ENCODE measurements at places on chromosomes 2 and 18.

GRCh38 chr2:190221429-190221828, 98.2 kb downstream of the HIBCH start:
- no peak for DNase-seq

DNA sequence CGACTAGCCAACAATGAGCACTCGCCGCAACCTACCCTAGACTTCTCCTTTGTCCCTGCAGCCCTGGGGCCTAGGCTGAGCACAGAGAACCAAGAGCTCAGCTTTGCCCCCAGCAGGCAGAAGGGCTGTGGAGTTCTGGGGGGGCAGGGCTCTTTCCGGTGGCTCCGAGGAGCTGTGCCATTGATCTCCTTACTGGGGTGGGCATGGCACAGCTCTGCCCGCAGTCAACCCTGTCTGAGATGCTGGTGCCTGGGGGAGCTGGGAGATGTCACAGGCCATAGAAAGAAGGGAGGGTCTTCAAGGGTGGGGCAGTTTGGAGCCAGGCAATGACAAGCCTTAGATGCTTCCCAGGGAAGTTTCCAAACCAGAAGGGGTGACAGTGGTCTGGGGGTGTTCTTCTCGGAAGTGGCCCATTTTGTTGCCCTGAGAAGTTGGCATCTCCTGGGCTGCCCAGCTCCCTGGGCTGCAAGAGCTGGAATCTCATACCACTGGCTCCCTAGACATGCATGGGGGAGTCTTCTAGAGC, 14.1 kb upstream of the GPR55 start:
- no peak for DNase-seq

DNA sequence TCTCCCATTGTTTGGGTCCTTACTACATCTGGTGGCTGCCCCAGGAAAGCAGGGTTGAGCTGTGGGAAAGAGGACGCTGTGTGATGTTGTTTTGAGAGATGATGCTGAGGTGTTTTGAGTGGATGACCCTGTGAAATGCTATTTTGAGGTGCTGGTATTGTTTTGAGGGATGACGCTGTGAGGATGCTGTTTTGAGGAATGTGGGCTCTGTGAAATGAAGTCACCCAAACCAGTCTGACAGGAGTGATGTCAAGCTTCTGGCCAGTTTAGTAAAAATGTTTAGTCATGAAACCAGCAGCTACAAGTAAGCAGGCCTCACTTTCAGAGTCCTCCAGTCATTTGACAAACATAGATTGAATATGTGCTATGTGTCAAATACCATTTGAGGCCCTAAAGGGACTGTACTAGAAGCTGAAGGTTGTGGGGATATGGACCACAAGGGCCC, 16.1 kb upstream of the PUM2 start:
- DNase-seq = no peak

- DNase-seq = no peak
These were observed 9.8 kb downstream of the ACP1 start for GRCh38 chr2:274503-274902.

- no peak for DNase-seq
These were observed 67.5 kb downstream of the FASTKD2 start for GRCh38 chr2:206832873-206833272.

GRCh38 chr2:26678035-26678434, 14.5 kb upstream of the KCNK3 start:
- DNase-seq = no peak

GRCh38 chr2:18910843-18911242, 321.5 kb upstream of the NT5C1B start:
- DNase-seq = no peak

DNA sequence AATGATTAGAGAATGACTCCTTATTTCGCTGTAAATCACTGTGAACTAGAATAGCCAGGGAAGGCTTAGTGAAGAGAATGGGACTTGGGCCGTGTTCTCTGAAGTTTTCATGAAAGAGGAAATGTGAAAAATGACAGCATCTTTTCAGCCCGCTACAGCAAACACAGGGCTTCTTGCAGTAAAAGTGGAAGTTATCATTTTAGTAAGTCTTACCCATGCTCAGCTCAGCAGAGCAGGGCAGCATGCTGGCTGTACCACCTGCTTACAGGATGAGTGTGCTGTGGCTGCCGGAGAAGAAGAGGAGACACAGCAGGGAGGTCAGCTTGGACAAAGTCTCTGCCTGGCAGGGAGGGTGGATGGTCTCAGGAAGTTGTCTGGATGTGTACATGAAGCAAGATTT, 300.7 kb upstream of the DLGAP1 start:
- DNase-seq = no peak

- no peak for DNase-seq
These were observed 23.3 kb upstream of the ALPI start for GRCh38 chr2:232432598-232433184.

- no peak for DNase-seq
These were observed 57.0 kb upstream of the LRRTM4 start for GRCh38 chr2:77579076-77579769.

GRCh38 chr18:75089748-75090327, 119.1 kb downstream of the PTGR3 start:
- DNase-seq = no peak

DNA sequence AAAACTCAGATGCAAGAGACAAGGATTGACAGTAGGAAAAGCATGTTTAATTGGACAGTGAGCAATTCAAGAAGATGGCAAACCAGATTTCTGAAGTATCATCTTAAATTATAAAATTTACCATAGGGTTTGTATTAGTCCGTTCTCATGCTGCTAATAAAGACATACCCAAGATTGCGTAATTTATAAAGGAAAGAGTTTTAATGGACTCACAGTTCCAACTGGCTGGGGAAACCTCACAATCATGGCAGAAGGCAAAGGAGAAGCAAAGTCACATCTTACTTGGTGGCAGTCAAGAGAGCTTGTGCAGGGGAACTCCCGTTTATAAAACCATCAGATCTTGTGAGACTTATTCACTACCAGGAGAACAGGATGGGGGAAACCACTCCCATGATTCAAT, 24.0 kb upstream of the NOL4 start:
- DNase-seq = no peak

GRCh38 chr18:44937960-44938719, 257.5 kb downstream of the SETBP1 start:
- no peak for DNase-seq

DNA sequence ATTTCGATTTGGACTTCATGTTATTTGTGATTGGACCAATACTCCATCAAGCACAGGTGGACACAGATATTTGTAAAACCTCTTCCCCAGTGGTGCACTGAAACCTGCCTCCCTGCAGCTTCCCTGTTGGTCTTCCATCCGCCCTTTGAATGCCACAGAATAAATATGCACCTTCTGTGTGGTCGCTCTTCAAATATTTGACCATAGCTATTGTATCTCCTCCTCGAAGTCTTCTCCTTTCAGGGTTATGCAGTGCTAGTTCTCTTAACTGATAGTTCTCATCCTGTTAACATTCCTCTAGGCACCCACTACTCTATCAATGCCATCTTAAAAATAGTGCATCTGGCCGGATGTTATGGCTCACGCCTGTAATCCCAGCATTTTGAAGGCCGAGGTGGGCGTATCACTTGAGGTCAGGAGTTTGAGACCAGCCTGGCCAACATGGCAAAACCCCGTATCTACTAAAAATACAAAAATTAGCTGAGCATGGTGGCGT, 12.5 kb downstream of the SPATS2L start:
- DNase-seq = no peak

DNA sequence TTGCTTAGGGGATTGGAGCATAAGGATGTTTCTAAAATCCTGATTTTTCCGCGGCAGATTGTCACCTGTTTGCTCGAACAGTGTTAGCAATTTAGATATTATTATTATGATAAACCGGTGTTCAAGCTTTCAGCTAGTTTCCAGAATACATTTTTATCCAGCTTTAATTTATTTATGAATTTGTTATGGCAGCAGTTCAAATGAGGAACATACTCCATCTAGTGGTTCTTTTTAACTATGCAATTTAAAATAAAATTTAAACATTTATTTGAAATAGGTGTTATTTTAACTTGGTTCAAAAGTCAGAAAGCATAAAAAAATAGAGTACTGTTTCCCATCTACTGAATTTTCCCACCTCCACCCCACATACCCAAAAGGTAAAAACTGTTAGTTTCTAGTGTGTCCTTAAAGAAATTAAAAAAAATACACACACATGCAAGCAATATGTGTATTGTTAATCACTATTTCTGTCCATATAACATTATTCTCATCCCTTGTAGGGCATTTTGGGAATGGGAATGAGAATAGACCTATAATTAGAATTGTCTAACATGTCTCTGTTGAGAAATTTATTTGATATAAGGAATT, 23.2 kb downstream of the ACOXL start:
- DNase-seq = no peak

- no peak for DNase-seq
These were observed 204.6 kb downstream of the CTNNA2 start for GRCh38 chr2:79717364-79718007.

- no peak for DNase-seq
These were observed 47.8 kb upstream of the SPOPL start for GRCh38 chr2:138453815-138454214.

DNA sequence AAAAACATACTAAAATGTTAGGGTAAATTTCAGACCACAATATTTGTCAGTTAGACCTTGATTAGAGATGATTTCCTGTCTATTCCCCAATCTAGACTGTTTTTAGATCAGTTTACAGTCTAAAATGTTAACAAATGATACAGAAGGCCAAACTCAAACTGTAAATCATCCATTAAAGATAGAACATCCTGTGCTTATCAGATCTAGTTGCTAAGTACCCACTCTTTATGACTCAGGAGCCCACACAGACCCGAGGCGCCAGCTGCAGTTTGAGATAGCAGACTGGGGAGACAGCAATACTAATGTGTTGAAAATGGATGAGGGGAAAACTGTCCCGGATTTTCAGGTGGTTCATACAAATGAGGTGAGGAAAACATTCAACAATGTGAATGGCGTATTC, 113.3 kb downstream of the SCG2 start:
- no peak for DNase-seq

DNA sequence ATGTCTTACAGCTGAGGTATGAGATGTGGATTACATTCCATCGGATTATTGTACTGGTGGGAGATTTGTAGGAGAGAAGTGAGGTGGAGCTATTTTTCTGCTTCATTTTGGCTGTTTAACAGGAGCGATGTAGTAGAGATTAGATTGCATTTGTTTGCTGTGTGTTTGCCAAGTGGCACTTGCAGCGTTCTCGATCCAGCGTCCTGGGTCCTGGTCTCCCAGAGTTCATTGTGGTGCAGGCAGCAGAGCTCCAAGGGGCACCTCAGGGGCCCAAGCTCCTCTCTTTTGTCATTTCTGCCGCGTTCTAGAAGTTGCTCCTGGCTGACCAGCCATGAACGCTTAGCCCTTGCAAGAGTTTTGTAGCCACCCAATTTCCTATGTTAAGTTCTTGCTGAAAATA, 210.1 kb upstream of the APCDD1 start:
- DNase-seq = no peak

DNA sequence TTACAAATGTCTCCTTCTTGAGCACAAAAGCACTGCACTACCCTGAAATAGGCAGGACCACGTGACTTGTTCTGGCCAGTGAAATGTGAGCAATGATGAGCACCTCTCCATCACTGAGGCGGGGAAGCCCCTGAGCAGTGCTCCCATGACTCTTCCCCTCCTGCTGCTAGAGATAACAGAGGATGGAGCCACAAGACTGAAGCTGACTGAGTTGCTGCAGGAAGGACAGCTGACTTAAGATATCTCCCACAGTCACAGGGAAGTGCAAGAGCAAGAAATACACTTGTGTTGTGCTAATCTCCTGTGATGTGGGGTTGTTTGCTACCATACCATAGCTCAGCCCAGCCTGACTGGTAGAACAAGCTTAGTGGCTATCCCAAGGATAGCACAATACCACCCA, 38.7 kb downstream of the STK39 start:
- no peak for DNase-seq

GRCh38 chr2:192424243-192424642, 229.5 kb upstream of the TMEFF2 start:
- no peak for DNase-seq

GRCh38 chr2:23220513-23221094, 164.4 kb upstream of the KLHL29 start:
- DNase-seq = no peak

- DNase-seq = no peak
These were observed 27.7 kb downstream of the EIF2AK3 start for GRCh38 chr2:88599527-88599926.

- DNase-seq = no peak
These were observed 45.9 kb upstream of the AAK1 start for GRCh38 chr2:69689466-69689865.

DNA sequence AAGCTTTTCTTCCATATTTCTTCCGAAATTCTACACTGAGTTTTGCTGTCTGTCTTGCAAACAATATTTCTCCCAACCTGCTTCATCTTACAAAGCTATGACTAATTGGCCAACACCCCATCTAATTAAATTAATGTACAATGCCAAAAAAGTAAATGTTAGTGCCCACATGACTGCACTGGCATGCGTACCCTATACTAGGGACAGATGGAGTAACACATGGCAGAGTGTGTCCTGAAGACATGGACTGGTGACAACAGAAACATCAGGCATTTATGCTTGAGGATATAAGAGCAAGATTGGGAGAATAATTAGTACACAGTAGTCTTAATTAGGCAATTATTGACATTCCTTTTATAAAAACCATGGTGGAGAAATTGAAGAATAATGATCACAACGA, 66.8 kb downstream of the MREG start:
- DNase-seq = no peak

GRCh38 chr2:217106650-217107014, 246.8 kb upstream of the TNP1 start:
- no peak for DNase-seq

- no peak for DNase-seq
These were observed 249.3 kb downstream of the ZNF521 start for GRCh38 chr18:25102662-25103061.

GRCh38 chr2:50951437-50951836, 80.5 kb downstream of the NRXN1 start:
- no peak for DNase-seq

- DNase-seq = no peak
These were observed 930.0 kb upstream of the KLHL29 start for GRCh38 chr2:22454826-22455485.

GRCh38 chr18:75335511-75335910, 92.0 kb downstream of the SMIM21 start:
- DNase-seq = no peak

DNA sequence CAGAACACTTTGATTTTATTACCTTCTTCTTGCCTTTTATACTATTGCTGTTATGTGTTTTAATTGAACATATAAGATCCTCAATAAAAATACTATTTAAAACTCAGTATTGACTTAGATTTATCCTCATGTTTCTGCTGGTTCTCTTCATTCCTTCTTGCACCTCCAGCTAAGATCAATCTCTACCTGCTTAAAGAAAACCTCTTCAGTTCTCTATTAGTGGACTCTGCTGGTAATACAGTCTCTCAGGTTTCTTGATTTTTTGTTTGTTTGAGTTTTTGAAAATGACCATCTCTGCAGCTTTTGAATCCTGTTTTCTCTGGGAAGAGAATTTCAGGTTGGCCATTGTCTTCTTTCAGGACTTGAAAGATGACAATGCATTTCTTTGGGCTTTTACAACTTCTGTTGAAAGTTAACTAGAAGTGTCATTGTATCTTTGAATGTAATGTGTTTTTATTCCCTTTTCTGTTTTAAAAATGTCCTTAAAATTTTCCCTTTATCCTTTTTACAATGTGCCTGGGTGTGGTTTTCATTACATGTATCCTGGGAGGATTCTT, 29.8 kb upstream of the TMEM131 start:
- no peak for DNase-seq

- DNase-seq = no peak
These were observed 1.6 kb upstream of the IGFBP5 start for GRCh38 chr2:216696751-216697560.

- DNase-seq = no peak
These were observed 14.7 kb upstream of the MRPL33 start for GRCh38 chr2:27756544-27757498.

GRCh38 chr2:12607971-12608370, 108.8 kb upstream of the TRIB2 start:
- no peak for DNase-seq
